HT1080 (cell line): ENCODE measurements at places on chromosomes 13 and 19.

- DNase-seq = no peak
Observed at GRCh38 chr13:51177188-51177587, 45.0 kb upstream of the FAM124A start.

DNA sequence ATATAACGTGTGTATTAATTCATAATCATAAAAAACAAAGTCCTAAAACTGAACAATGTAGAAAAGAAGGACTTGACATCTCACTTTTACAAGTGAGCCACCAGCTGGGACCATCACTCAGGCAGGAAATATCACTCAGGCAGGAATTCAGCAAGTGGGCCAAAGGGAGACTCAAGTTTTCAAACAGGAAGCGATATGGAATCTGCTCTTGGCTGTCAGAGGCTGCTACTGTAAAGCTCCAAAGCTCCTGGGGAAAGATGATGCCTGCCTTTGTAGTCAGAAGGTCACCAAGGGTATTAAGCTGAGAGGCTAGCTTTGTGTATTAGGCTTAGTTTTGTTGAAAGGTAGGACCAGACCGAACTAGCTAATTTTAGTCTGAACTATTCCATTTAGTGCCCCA is 5.5 kb upstream of the AKAP11 start:
- DNase-seq = peak; percentile 63

- no peak for DNase-seq
Observed at GRCh38 chr13:105878119-105878700, 657.3 kb downstream of the EFNB2 start.

DNA sequence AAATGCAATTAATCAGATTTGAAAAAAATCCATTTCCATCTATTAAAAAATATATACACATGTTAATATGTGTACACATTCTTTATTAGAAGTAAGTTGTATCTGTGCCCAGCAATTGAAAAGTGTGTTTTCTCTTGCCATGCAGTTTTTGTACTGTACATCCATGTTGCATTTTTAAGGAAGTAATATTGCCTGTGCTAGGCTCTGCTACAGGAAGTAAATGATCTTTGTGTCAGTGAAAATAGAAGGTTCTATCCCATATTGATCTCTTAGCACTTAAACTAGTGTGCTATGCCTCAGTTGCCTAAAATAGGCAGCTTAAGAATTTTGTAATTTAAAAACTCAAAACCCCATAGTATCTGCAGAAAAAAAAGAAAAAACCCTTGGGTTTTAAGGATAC is 122.5 kb downstream of the CDK8 start:
- no peak for DNase-seq

GRCh38 chr13:82698383-82698782 is 1183.9 kb downstream of the SLITRK1 start:
- no peak for DNase-seq

DNA sequence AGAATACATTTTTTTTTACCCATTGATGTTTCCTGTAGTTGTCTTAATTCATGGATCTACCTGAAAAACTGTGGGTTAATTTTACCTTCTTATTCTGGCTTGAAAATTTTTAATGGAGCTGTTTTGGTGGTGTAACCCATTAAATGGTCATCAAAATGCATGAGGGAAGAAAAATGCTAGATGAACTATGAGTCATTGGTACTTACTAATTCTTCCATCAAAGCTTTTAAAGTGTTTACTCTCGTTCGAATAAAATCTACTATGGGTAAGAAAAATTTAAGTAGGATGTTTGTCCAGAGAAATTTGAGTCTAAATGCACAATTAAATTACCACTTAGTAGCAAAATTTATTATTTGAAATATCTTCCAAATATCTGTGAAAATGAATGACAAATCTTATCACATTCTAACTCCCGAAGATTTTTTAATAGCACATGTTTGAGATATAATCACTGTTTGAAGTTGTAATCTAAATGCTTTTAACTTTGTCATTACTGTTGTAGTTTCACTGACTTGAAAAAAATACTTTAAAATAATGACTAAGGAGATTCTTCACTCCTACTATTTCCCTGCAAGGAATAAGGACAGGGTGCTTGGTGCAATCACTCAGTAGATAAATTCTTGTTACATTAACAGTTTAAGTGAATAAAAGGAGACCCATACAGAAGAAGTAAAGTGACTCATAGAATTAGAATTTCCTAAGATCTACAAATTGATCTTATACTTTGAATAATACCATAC is 437.7 kb downstream of the IRS2 start:
- peak; percentile 70 for DNase-seq

GRCh38 chr13:74134221-74134776 is at the start of gene KLF12:
KLF12 (minus strand) TSS chr13:74134404.
- DNase-seq = peak; percentile 94

GRCh38 chr13:43475140-43475539 is 311.6 kb downstream of the ENOX1 start:
- DNase-seq = no peak

DNA sequence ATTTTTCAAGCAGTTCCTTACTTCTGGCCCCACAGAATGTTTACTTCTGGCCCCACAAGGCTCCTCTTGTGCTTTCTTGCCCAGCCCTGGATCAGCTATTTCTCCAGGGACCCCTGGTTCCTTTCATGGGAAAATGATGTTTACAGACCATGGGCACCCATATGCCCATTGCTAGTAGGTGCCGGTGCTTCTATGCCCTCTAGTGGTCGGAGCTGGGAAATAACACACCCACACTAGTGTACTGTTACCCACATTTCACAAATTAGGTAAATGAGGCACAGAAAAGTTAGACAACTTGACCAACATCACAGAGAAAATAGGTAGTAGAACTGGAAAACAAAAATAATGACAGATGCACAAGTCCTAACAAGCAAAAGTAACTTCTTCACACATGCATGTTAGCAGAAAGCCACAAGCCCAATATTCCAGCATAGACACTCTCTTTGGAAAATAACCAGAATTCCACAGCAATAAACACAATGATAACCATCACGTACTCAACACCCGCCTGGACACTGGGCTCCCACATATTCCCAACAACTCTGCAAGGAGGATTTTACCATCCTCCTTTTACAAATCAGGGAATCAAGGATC is 1.3 kb upstream of the CEACAM6 start:
- no peak for DNase-seq

DNA sequence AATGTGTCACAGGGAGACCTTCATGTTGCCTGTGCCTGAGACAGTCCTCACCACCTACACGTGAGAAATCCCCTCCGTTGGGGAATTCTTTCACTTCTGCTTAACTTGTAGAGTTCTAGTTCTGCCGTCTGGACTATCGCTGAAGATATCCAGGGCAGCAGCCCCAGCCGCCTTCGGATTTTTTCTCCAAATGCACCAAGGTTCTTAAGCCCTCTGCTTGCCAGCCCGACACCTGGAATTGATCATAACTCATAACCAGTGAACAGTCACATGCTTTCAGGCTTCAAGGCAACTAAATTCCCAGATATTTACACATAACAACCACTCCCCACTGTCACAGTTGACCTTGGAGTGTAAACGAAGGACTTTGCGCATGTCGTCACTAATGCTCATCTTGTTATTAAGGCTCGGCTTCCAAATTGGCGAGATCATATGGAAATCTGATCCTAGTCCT is 114.4 kb downstream of the RAB20 start:
- DNase-seq = no peak

- no peak for DNase-seq
Observed at GRCh38 chr13:34943436-34944273, 1.6 kb downstream of the NBEA start.

DNA sequence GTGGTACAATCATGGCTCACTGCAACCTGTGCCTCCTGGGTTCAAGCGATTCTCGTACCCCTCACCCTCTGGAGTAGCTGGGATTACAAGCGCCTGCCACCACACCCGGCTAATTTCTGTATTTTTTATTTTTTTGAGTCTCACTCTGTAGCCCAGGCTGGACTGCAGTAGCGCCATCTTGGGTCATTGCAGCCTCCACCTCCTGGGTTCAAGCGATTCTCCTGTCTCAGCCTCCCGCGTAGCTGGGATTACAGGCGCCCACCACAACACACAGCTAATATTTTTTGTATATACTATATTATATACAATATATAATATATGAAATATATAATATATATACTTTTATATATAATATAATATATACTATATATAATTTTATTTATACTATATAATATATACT is 52.5 kb downstream of the COLGALT1 start:
- no peak for DNase-seq

DNA sequence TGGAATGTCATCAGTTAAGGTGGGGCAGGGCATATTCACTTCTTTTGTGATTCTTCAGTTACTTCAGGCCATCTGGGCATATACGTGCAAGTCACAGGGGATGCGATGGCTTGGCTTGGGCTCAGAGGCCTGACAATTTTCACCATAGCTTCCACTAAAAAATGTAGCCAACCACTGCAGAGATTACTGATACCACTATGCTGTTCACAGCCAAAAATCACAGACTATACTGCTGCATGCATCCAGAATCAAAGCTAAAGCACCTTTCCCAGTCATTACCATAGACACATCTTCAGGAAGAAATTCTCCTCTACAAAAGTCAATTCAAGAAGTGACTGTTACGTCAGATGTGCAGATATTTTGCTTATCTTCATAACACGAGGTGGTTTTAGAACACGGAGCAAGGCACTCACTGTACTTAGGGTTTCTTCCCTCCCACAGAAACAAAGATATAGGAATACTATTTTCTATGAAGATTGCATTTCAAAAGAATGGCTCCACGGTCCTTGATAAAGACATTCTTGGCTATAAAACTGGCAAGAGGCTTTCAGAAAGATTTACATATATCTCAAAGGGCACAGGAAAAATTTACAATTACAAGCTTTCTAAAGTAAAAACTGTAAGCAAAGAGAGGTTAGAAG is 1556.6 kb upstream of the PRR20A start:
- DNase-seq = no peak

- DNase-seq = no peak
Observed at GRCh38 chr19:11721681-11722080, 17.1 kb downstream of the ZNF823 start.

DNA sequence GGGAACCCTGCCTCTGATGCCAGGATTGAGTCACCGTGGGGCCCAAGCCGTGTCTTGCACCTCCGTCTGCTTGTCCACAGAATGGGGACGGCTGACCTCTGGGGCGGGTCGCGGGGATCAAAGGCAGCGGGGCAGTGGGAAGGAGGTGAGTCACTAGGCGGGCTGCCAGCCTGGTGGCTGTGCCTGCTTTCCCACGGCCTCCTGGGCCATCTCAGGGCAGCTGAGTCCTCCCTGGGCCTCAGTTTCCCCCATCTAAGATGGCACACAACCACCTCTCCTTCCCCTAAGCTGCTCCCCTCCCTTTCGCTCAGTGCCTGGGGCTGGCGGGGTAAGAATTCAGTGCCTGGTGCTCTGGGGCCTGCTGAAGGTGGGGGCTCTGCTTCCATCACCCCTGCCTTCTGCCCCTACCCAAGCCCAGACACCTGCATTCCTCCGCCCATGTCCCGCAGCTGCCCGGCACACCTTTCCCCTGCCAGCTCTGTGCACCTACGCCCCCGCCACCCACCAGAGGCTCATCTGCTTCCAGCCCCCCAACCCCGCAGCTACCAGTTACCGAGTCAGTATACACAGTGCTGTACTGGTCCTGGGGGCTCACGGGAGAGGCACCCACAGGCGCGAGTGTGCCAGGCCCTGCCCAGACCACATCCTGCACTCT is 3.5 kb downstream of the MKNK2 start:
- peak; percentile 71 for DNase-seq

GRCh38 chr13:75803164-75803611 is 167.1 kb downstream of the LMO7 start:
- no peak for DNase-seq

DNA sequence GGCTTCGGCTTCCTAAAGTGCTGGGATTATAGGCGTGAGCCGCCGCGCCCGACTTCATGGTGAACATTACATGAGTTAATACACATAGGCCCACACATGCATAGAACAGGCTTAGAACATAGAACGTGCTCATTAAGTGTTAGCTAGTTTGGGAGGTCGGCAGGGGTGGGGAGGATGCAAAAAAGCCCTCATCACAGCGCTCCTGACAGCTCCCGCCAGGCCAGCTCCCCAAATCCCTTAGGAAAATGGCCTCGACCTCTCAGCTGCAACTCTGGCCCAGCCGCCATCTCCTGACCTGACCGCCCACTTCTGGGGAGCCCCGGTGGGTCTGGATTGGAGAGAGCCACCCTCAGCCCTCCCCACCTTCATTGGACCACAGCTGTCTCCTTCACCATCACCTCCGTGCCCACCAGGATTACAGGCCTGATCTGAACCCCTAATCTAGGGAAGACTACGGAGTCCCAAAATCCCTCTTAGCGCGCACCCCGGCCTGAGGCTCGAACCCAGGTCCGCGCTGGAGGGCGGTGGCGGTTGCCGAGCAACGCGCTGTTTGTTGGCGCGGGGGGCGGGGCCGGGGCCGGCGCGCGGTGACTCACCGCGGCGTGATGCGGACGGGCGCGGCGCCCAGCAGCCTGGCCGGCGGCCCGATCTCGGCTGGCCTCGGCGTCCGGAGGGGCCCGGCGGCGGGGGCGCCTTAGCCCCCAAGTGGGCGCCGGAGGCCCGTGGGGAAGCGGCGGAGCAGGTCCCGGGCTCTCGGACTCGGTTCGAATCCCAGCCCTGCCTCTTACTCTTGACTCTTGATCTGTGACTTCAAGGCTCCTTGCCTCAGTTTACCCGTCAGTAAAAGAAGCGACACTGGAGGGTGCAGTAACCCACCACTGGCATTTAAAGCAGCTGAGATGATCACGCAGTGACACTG is 26.7 kb upstream of the NANOS3 start:
- DNase-seq = peak; percentile 66

DNA sequence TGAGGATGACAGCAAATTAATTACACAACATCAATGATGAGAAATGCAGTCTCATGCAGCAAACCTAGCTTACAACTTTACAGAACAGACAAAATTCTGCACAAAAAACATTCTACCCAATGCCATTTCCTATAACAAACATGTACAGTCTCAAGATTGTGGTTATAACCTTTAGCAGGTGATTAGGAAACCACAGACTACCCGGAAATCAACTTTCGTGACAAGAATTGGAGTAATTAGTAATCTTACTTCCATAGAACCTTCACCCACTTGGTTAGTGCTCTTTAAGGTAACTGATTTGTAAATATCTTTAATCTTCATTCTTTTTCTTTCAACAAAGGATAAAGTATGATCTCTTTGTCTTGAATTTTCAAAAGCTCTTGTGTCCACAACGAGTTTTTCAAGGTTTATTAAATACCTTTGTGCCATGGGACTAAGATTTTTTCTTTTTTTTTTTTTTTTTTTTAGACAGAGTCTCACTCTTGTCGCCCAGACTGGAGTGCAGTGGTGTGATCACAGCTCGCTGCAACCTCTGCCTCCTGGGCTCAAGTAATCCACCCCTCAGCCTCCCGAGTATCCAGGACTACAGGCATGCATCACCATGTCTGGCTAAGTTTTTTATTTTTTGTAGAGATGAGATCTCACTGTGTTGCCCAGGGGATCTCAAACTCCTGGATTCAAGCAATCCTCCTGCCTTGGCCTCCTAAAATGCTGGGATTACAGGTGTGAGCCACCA is 78.8 kb downstream of the MAP4K1 start:
- no peak for DNase-seq

DNA sequence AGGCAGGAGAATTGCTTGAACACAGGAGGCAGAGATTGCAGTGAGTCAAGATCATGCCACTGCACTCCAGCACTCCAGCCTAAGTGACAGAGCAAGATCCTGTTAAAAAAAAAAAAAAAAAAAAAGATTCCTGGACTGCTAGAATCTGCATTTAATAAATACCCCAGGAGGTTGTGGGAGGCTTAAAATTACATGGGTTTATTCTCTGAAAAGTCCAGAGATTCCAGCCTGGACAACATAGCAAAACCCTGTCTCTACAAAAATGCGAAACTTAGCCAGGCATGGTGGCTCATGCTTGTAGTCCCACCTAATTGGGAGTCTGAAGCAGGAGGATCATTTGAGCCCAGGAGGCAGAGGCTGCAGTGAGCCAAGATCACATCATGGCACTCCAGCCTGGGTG is 9.5 kb upstream of the SLC1A5 start:
- no peak for DNase-seq
